CMK (cell line): ENCODE measurements at places on chromosomes 16 and 17.

DNA sequence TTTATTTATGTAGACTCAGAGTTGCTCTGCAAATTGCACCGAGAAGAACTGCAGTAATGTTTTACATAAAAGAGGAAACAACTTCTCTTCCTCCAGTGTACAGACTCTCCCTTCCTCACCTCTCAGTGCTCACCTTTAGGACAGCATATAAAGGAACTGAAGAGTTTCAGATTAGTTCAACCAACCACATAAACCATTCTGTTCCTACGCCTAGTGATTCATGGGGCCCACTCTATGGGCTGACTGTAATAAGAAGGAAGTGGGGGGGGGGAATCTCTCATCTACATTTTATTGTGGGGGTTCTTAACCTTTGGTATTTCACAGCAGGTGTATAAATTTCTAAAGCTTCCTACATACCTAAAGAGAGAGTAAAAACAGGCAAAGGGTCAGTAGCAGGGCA, 18.3 kb downstream of the ZSWIM7 start:
- DNase-seq: no peak

GRCh38 chr17:28216528-28216927, 102.5 kb upstream of the TMEM97 start:
- no peak for DNase-seq

- DNase-seq: no peak
Measured at GRCh38 chr17:8386841-8387240, 3.8 kb upstream of the RPL26 start.

- no peak for DNase-seq
Measured at GRCh38 chr16:17404941-17405689, 65.6 kb downstream of the XYLT1 start.

DNA sequence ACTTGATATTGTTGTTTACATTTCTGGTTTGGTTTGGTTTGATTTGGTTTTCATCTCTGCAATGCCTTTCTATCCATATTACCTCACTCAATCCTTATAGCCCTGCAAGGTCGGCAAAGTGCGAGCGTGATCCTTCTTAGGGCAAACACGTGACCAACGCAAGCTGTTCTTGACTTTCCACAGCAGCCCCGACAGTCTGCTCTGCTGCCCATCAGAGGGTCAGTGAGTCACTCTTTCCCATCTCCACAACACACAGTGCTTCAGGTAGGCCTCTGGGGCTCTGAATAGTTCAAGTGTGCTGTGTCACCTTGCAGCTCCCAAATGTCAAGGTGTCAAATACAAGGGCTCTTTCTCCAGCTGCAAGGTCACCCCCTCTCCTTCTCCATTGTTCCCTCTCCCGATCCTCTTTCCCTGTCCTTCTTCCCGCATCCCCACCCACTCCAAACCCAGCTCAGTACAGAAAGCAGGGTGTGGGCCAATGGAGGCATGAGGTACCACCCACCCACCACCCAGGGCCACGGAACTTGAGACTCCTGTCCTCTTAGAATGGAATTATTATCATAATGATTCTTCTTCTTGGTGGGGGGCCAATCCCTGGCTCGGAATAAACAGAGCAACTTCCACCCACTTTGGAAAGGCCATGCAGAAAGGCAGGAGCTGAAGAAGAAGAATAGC, 139.7 kb downstream of the SLC39A11 start:
- DNase-seq: no peak

- no peak for DNase-seq
Measured at GRCh38 chr17:82830249-82830661, 9.6 kb downstream of the ZNF750 start.

GRCh38 chr16:47342055-47342454, 118.8 kb downstream of the ITFG1 start:
- DNase-seq: no peak

- DNase-seq: no peak
Measured at GRCh38 chr17:37089956-37090355, 141.2 kb downstream of the AATF start.

DNA sequence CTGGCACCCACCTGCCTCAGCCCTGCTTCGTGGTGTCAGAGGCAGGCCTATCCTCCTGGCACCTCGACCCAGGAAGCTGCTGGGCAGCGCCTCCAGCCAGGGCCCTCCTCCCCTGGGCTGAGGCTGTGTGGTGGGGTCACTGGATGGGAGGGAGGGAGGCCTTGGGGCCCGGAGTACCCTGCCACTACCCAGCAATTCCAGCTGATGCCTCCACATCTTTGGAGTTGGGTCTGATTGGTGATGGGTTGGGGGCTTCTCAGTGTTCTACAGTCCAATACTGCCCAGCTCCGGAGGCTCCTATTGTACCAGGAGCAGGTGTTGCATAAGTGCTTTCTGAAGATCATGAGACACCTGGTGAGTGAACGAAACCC, 48.0 kb downstream of the USP22 start:
- DNase-seq: no peak

- DNase-seq: no peak
Measured at GRCh38 chr16:74034862-74035261, 261.8 kb upstream of the PSMD7 start.

GRCh38 chr17:78197147-78197832, 10.1 kb downstream of the AFMID start:
- DNase-seq: no peak

- no peak for DNase-seq
Measured at GRCh38 chr16:66798161-66798560, 3.2 kb downstream of the TERB1 start.

DNA sequence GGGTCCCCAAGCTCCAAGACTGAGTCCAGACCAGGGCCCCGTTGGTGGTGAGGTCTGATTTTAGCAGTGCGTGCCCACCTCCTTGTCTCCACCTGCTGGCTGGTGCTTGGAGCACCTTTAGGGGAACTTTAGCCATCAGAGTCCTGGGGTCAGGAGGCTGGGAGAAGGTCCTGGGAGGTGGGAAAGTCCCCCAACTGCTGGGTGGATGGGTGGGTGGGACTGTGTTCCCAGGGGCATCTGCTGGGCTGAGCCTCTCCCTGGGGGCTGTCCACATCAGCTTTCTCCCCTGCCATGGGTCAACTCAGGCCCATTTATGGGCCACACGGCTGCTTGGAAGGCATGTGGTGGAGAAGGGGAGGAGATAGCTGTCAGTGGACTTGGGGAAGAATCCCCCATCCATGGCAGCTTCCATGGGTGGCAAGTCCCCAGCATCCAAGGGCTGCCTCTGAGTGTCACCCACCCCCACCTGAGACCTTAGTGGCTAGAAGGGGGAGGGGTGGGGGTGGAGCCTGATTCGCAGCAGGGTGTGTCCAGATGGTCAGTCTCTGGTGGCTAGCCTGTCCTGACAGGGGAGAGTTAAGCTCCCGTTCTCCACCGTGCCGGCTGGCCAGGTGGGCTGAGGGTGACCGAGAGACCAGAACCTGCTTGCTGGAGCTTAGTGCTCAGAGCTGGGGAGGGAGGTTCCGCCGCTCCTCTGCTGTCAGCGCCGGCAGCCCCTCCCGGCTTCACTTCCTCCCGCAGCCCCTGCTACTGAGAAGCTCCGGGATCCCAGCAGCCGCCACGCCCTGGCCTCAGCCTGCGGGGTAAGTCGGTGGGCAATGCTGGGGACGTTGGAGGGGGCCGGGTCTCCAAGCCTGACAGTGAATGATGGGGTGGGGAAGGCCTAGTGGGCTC, at the start of gene TRPV2:
TRPV2 (plus strand) TSS at position 541 of the 894 bp plus-strand sequence. CDS start 2,098 bp downstream, outside the sequence.
- no peak for DNase-seq

GRCh38 chr17:40190197-40191021, 13.1 kb downstream of the RAPGEFL1 start:
- DNase-seq: no peak

GRCh38 chr17:74898376-74898946, 5.0 kb upstream of the FADS6 start:
- no peak for DNase-seq

DNA sequence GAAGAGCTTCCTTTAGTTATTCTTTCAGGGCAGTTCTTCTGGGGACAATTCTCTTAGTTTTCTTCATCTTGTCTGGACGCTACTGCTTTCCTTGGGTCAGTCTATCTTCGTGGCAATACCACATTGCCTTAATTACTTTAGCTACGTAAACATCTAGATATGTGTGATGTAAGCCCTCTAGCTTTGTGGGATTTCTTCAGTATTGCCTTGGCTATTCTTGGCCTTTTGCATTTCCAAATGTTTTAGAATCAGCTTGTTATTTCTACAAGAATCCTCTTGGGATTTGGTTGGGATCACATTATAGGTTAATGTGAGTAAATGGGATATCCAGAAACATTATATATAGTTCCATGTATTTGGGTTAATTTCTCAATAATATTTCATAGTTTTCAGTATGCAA, 9.0 kb upstream of the ST6GALNAC2 start:
- no peak for DNase-seq

- peak; percentile 77 for DNase-seq
Measured at GRCh38 chr16:75555213-75555706, 792 bp downstream of the TMEM231 start.

GRCh38 chr16:55274391-55274790, 49.6 kb upstream of the IRX6 start:
- no peak for DNase-seq

DNA sequence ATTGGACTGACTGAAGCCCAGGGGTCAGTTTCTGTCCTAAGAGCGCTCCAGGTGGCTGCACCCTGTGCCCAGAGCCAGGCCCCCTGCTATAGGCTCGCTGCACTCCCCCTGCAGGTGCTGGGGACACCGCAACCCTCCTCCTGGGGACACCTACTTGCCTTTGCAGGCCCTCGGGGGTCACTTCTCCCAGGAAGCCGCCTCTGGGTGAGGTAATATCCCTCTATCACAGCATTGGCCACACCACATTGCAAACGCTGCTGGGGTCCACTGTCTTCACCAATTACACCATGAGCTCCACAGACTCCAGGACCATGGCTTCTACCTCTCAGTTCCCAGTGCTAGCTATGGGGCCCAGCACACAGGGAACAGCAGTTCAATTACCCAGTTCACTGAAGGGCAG, 14.9 kb downstream of the USP36 start:
- no peak for DNase-seq

GRCh38 chr16:23499801-23500200, 10.5 kb downstream of the GGA2 start:
- DNase-seq: no peak

DNA sequence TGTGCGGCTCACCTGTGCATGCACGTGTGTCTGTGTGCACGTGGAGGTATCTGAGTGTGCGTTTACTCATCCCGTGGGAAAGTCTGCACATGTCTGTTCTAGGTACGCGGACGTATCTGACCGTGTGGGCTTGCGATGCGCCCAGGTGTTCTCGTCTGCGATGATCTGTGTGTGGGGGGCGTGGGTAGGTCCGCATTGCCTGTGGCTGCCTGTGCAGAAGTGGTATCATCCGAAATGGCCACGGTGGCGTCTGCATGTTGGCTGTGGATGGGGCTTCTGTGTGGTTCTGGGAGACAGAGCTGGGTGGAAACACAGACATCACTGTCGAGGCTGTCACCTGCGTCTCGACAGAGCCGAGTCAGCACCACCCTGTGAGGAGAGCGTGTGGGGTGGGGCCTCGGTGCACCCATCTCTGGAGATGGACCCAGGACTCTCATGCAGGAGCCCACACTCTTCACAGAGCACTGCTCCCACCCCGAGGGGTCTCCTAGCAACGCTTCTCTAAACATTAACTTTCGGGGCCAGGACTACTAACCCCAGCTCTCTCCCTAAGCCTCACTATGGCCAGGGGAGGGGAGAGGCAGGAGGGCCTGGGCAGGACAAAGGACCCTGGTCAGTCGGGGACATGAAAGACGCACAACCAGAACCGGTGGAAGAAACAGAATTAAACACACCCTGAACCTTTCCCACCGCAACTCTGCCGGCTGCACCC, 8.4 kb downstream of the DPEP1 start:
- no peak for DNase-seq

DNA sequence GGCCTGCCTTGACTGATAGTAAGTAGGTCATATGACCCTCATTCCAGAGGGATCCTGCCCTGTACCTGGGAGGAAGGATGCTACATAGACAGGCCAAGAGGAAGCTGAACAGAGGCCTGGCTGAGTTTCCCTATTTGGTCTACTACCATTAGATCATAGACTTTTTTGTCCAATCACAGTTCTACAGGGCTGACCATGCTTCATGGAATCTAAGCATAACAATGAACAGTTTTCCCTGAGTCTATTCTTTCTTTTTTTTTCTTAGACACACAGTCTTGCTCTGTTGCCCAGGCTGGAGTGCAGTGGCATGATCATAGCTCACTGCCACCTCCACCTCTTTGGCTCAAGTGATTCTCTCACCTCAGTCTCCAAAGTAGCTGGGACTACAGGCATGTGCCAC, 3.9 kb downstream of the GPR179 start:
- no peak for DNase-seq

- no peak for DNase-seq
Measured at GRCh38 chr16:85231959-85232358, 119.7 kb upstream of the CIBAR2 start.

GRCh38 chr16:967546-968295, 3.1 kb downstream of the LMF1 start:
- DNase-seq: no peak

- no peak for DNase-seq
Measured at GRCh38 chr16:27995378-27995777, 68.1 kb downstream of the GSG1L start.

DNA sequence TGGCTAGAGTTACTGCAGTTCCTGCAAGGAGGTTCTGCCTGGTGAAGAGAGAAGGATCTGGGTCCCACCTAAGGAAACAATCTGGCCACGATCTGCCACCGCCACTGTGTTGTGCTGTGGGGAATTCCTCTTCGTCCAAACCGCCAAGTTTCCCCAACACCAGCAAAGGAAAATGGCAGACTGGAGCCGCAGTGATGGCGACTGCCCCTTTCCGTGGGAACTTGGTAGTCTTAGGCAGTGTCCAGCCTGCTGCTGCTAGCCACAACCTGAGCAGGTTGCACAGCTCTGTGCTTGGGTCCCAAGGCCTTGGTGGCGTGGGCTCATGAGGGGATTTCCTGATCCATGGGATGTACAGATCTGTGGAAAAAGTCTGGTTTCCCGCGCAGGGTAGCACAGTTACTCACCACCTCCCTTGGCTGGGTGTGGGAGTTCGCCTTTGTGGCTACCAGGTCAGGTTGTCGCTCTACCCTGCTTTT, 28.6 kb downstream of the NFATC3 start:
- DNase-seq: no peak

DNA sequence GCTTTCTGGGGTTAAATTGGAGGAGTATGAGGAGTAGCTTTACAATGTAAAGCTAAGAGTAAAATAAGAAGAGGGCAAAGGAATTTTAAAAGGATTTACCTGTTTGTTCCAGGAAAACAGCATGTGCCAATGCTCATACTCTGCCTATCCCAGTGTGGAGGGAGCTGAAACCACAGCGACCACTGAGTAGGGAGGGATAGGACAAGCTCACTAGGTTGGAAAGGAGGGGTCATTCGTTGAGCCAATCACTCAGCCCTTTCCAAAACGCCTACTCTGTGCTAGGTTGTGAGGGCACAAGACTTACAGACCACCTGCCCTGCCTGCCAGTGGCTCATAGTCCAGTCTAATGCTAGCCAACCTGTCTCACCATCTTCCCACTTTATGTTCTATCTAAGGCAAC, 1.1 kb upstream of the DNAJC7 start:
- no peak for DNase-seq

DNA sequence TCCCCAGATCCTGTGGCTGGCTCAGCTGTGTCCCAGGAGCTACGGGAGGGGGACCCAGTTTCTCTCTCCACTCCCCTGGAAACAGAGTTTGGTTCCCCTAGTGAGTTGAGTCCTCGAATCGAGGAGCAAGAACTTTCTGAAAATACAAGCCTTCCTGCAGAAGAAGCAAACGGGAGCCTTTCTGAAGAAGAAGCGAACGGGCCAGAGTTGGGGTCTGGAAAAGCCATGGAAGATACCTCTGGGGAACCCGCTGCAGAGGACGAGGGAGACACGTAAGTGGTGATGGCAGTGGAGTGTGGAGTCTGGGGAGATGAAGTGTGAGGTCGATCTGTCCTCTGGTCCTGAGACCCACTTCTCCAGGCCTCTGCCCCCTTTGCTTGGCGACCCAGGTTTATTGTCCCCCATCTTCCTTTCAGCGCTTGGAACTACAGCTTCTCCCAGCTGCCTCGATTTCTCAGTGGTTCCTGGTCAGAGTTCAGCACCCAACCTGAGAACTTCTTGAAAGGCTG, 585 bp downstream of the WRAP53 start:
- no peak for DNase-seq
